ENCODE measurements at places on chromosomes 3 and 15. TPM values are rescaled to one million over a fixed set of nuclear protein-coding genes. Genes with fewer than 3 reads are reported as not detected.
A peak's percentile ranks its signal among the peaks of the same experiment; 100 is the strongest.

DNA sequence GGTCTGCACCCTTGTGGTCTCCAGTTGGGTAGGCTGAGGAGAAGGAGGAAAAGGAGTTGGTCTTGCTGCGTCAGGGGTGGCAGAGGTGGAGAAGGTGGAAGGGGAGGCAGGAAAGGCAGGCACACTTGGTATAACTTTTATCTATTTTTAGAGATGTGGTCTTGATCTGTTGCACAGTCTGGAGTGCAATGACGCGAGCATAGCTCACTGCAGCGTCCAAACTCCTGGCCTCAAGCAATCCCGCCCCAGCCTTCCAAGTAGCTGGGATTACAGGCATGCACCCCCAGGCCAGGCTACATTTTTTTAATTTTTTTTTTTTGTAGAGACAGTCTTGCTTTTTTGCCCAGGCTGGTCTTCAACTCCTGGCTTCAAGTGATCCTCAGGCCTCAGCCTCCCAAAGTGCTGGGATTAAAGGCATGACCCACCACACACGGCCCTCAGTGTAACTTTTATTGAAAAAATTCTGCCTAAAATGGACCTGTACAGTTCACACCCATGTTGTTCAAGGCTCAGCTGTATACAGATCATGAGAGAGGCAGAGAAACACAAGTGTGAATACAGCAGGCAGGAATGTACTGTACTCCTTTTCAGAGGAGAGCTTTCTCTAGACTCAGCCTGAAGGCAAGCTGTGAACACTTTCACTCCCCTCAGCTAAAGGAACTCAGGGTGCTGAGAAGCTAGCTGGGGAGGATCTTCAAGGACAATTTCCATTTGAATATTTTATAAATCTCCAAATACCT lies 2.1 kb upstream of the RHOV start:
- DNase-seq = peak; percentile 22

GRCh38 chr3:177881351-177881750 lies 654.9 kb upstream of the KCNMB2 start:
- DNase-seq = no peak

- no peak for DNase-seq
Measured at GRCh38 chr15:68809517-68809916, 11.2 kb downstream of the ANP32A start.

DNA sequence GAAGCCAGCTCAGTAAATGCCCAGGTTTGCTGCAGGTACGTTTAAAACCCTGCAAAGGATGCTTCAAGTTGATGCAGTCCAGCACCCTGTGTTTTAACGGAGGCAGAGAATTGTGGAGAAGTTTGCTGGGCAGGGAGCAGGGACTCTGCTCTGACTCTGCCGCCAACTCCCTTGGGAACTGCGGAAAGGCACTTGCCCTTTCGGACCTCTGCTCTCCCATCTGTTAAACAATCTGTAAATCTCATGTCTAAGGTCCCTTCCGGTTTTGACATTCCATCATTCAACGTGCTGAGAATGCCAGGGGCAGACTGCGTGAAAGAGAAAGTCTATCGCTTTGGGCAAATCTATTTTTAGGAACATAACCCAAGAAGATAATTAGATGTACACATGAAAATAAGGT lies 184.5 kb downstream of the OPA1 start:
- DNase-seq = peak; percentile 86

DNA sequence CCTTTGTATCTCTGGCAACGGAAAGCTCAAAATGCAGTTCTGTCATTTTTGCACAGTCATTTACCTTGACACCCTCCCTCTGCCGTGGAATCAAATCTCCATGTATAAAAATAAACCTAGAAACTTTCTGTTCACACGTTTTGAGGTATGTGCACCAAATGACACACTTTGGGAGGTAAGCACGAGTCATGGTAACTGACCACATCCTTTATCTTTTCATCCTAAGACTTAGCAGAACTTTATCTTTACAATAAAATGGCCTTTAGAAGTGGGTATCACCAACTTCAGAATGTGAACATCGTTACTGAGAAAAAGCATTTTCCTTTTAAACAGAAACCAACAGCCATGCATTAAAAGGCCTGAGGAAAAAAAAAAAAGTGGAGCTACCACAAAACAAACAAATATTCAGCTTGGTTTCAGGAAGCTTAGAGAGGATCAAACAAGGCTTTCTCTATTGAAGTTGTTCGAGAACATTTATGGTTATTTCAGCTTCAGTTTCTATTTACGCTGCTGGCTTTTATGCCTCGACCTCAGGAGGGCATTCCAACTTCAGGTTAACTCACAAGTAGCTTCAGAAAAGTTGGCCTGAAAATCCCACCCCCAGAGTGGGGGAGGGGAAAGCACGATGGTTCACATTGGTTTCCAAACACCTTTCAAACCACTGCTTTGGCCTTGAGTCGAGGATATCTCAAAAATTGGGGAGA lies 171.1 kb upstream of the ICE2 start:
- no peak for DNase-seq

The CSPG5 gene
- 0.16 TPM for total RNA-seq

- DNase-seq = no peak
Measured at GRCh38 chr3:11494131-11494916, 149.4 kb downstream of the VGLL4 start.

The NIPA2 gene
- total RNA-seq = 48.5 TPM

DNA sequence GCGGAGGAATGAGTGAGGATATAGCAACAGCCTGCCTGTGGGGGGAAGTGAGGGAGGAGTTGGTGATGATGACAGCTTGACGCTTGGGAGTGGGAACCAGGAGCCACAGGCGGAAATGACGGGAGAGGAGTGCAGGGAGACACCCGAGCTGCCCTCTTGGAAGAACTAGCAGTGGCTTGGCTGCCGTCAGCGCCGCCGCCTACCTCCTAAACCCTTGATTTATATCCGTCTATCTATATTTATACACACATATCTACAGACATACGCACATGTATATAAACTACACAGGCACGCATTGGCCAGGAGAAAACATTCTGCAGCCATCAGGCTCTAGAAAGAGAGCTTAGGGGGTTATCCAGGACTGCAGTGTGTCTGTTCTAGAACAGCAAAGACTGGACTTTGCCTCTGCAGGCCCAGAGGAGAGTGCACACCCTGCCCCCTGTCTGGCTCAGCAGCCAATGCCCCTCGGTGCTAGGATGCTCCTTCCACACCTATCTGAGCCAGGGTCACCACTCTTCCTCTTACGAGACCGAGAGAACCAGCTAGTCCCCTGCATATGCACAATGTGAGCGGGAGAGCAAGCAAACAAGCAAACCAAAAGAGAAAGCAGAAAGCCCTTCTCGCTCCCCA lies 45.3 kb upstream of the MAGEF1 start:
- peak; percentile 85 for DNase-seq

The STARD9 gene
- total RNA-seq = 7.2 TPM

- DNase-seq = no peak
Measured at GRCh38 chr3:24201301-24201700, 256.2 kb downstream of the NR1D2 start.

DNA sequence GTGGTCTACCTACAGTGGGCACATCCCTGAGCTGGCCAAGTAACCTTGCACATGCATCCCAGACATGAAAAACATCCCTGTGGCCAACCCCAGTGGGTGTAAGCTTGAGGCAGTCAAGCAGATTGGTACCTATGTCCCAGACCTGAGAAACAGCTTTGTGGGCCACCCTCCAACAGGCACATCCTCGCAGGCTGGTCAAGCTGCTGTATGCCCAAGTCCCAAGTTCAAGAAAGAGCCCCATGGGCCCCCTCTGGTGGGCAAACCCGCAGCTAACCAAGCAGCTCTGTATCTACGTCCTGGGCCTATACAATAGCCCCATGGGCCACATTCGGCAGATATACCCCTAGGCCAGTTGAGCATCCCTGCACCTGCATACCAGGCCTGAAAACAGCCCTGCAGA lies 186.3 kb upstream of the GPR149 start:
- no peak for DNase-seq

The AGTR1 gene
- 5.6 TPM for total RNA-seq

DNA sequence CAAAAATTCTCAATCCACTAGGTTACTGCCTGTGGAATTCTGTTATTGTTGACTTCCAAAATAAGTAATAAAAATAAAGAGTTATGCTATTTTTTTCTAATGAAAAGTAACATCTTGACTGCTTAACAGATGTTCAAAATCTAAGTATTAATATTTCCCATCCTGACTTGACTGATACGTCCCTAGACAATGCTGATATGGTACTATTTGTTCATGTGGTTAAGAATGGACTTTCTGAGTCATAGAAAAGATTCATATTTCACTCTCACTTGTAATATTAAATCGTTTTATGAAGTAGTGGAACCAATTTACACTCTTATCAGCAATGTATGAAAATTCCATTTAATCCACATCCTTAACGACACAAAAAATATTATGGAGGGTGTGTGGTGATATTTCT lies 104.8 kb upstream of the PLSCR5 start:
- no peak for DNase-seq

- no peak for DNase-seq
Measured at GRCh38 chr3:55526332-55527030, 39.4 kb upstream of the WNT5A start.

DNA sequence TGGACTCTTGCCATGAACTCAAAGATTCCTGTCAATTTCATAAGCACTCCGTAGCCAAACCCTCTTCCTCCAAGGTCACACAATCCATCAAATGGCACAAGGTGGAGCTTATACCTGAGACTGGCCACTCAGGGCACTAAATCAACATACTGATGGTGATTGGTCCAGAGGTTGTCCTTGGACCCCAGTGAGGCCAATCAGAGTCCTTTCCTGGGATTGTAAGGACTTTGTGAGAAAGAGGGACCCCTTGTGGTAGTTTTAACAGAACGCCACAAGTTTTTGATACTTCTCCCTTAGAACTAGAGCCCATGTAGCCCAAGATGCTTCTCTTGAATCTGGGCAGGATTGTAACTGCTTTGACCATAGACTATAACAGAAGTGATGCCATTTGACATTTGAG lies 44.4 kb upstream of the LARS2 start:
- no peak for DNase-seq

DNA sequence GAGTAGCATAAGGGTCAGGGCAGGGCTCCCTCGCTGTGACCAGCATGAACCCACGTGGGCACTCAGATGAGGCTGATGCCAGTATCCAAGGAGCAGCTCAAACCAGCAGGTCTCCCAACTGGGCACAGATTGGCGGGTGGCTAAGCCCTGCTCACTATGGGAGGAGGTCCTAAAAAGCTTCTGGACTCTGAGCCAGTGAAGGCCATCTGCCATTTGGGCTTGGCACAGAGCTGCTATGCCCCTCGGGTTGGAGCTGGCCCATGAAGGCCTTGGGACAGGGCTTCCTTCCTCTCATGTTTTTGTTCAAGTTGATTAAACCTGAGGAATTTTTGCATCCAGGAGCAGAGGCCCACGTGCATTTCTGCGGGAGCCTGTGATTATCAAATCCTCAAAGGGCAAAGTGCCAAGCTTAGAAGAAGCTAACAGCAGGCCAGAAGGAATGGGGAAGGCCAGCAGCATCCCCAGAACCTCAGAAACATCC lies 4.3 kb upstream of the STRA6 start:
- DNase-seq = no peak

DNA sequence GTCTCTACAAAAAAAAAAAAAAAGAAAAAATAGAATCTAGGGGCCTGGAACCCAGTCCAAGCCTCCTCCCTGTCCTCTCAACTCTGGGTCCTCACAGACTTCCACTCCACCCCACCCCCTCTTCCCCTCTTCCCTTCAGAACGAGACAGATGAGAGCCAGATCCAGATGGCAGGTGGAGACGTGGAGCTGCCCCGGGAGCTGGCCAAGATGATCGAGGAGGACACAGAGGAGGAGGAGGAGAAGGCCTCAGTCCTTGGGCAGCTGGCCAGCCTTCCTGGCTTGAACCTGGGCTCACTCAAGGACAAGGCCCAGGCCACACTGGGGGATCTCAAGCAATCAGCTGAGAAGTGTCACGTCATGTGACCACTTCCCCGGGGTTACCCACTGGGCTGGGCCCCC lies 3.6 kb downstream of the CPLX3 start:
- no peak for DNase-seq

- DNase-seq = peak; percentile 72
Measured at GRCh38 chr3:24829011-24829581, 334.4 kb upstream of the THRB start.

DNA sequence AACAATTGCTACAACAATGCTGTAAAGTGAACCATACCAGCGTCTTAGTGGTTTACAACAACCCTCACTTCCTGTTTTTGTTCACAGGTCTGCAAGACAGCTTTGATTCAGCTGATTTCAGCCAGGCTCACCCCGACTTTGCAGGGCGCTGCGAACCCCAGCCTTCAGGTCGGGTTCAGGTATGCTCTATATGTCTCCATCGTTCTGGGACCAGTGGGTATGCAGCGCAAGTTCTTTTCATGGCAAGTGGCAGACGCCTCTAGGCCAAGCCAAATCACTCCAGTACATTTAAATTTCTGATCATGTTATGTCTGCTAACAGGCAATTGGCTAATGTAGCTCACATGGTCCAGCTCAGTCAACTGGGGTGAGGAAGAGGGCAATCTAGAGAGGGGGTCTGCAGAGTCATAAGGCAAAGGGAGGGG lies 52.4 kb upstream of the RGMA start:
- DNase-seq = no peak

- DNase-seq = no peak
Measured at GRCh38 chr3:35409991-35410390, 229.3 kb upstream of the ARPP21 start.

DNA sequence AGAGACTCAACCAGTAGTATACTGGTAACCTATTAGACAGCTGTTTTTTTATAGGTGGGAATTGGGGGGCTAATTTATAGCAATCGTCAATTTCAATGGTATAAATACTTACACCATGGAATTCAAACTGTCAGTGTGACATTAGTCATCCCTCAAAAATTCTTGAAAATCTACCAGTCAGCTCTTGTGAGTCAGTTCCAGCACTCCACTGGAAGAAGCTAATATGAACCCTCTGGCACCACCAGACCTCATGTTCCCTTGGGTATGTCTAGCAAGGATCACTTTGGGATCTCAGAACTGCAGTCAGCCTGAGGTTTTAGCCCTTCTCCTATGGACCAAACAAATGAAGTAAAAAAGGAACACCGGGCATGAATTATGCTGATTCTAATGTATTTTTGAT lies 11.8 kb upstream of the UACA start:
- no peak for DNase-seq
